ENCODE measurements at places on chromosomes 2 and 18. TPM values are rescaled to one million over a fixed set of nuclear protein-coding genes. Genes with fewer than 3 reads are reported as not detected.

Gene WDR75
- total RNA-seq: 80.1 TPM

Gene SMC6
- total RNA-seq: 24.8 TPM

Gene CCDC178
- total RNA-seq: not detected

Gene HOXD13
- not detected for total RNA-seq

Gene CERKL
- total RNA-seq: not detected

Gene UGT1A6
- not detected for total RNA-seq

Gene GULP1
- not detected for total RNA-seq

- DNase-seq: no peak
These were observed 531.9 kb downstream of the XIRP2 start for GRCh38 chr2:167420211-167420610.

DNA sequence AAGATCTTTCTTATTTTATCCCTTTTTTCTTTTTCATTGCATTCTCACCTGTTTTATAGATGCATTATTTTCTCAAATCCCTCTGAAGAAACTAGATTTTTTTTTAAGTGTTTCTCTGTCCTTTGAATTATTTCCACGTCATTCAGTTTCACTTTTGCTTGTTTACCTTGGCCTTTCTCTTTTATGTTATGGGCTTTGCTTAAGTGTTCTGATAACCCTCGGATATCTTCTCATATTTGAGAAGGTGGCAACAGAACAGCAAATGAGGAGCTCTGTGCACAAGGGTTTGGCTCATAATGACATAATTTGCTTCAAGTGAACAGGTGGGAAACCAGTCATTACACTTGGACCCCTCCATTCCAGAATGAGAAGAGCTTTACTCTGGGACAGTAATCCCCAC, 111.9 kb downstream of the C1D start:
- DNase-seq: no peak

- DNase-seq: no peak
These were observed 38.7 kb downstream of the NYAP2 start for GRCh38 chr2:225438248-225438647.

DNA sequence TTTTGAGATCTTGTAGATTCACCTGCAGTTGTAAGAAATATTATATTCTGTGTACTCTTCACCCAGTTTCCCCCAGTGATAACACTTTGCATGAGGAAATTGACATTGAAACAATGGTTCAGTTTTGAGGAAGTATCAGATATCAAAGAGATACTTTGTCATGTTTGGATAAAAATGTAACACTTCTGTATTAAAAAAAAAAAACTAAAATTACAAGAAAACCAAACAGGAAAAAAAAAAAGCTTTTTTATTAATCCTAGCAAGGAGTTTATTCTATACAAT, 204.0 kb downstream of the ARL4C start:
- DNase-seq: no peak

- DNase-seq: no peak
These were observed 44.0 kb downstream of the HK2 start for GRCh38 chr2:74877781-74878433.

GRCh38 chr2:7665880-7666279, 748.7 kb downstream of the RNF144A start:
- DNase-seq: no peak

- DNase-seq: peak; percentile 5
These were observed 153.4 kb downstream of the GPD2 start for GRCh38 chr2:156589381-156590079.

GRCh38 chr2:190179754-190180312, 117.3 kb upstream of the MSTN start:
- DNase-seq: no peak

DNA sequence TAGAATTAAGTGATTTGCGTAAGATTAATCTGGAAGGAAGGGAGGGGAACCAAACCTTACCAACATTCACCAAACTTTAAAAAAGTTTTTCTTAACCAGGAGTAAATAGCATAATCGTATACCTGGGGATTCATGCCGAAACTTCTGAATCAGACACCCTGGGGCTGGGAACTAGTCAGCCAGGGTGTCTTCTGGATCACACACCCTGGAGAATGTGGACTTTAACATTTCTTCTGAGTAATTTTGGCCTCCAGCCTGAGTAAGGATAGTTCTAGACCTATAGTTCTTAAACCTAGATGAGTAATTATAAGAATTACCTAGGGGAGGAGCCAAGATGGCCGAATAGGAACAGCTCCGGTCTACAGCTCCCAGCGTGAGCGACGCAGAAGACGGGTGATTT, 44.1 kb upstream of the MEIS1 start:
- DNase-seq: no peak

DNA sequence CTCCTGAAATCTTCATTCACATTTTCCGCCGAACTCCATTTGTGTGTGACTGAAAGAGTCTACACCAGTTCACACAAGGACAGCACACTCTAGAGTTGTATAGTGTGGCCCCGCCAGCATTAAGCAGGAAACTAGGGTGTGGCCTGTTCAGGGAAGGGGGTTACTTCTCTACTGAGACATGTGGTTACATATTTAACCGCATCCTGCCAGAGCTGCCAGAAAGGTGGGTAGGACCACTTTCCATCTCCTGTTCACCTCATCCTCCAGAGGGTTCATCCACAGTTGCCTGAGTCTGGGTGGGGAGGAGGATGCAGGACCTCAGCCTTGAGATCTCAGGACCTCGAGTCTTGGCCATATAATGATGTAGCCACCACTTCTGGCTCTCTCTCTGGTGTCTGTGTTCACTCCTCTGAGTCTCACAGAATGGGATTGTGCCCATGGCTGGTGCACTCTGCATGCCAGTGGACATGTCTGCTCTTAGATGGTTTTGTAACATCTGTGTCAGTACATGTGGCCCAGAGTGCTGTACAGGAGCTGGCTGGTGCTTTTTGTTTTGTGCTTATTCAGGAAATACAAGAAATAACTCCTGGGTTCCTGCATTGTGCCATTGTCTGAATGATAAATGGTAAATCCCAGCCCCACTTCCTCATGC, 7.7 kb upstream of the SP140L start:
- peak; percentile 69 for DNase-seq

DNA sequence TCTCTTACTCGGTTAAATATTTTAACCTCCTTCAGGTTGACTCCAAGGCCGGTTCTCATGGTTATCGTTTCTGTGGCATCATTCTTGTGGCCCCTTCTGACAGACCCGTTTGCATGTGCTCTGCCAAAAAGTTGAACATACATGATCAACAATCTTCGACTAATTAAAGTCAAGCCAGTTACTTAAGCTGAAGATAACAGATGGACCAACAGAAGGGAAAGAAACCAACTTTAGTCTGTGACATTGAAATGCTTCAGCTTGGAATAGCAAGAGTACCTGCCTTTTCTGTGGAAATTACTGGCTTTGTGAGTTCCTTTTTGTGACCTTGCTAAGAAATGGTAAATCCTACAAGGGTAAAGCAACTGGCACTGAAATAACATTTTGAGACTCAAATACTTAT, 1429.1 kb downstream of the LRP1B start:
- DNase-seq: no peak

- no peak for DNase-seq
These were observed 20.5 kb upstream of the IL1RL2 start for GRCh38 chr2:102166189-102166845.

DNA sequence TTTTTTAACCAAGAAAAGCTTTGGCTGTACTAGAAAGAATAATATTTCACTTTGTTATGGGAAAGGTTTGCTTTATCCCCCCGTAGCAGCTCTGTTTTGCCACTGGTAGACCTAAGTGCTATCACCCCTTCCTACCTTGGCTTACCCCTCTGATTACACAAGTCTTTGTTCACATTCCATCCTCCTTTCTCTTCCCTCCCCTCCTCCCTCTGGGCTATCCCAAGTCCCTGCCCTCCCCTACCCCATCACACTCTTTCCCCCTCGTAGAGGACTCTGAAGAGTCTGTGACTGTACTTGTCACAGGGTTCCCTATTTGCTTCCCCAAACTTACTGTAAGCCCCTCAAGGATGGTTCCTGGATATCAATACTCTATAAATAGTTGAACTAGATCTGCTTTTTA, 152.9 kb upstream of the NOSTRIN start:
- DNase-seq: no peak

GRCh38 chr2:207727261-207727660, 15.8 kb downstream of the CCNYL1 start:
- no peak for DNase-seq

GRCh38 chr18:41875094-41875780, 79.8 kb upstream of the PIK3C3 start:
- DNase-seq: no peak

DNA sequence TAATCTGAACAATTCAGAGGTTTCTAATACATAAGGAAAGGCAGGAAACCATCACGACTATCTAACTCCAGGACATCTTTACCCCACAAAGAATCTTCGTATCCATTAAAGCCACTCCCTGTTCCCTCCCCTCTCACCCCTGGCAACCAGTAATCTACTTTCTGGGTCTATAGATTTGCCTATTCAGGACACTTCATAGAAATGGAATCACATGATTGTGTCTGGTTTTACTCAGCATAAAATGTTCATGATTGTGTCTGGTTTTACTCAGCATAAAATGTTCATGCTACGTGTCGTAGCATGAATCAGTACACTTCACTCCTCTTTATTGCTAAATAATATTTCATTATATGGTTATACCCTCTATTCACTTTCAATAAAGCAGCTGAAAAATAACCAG, 11.6 kb downstream of the FECH start:
- no peak for DNase-seq

DNA sequence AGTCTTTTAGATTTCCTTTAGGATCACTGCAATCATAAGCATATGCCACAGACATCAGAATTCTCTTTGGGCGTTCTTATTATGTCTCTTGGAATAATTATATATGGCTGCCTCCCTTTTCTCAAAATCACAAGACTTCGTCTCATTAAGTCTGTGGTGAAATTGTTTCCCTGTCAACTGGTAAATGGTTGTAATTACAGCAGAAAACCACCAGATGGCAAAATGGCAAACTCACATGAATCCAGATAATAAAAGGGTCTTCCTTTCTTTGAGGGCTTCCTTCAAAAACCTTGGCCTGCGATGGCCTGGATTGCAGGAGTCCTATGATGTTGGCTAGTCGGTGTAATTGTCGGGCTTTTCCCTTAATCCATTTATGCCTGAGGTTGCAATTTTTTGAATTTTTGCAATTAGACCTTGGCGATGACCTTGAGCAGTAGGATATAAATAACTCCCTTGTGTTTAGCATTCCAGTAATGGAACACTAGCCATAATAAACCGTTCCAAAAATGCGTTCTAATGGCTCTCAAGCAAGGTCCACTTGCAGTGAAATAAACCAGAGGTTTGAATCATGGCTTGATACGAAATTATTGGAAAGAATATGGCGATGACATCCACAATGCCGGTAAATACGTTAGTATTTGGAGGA, 656.4 kb downstream of the MBD2 start:
- DNase-seq: peak; percentile 9

DNA sequence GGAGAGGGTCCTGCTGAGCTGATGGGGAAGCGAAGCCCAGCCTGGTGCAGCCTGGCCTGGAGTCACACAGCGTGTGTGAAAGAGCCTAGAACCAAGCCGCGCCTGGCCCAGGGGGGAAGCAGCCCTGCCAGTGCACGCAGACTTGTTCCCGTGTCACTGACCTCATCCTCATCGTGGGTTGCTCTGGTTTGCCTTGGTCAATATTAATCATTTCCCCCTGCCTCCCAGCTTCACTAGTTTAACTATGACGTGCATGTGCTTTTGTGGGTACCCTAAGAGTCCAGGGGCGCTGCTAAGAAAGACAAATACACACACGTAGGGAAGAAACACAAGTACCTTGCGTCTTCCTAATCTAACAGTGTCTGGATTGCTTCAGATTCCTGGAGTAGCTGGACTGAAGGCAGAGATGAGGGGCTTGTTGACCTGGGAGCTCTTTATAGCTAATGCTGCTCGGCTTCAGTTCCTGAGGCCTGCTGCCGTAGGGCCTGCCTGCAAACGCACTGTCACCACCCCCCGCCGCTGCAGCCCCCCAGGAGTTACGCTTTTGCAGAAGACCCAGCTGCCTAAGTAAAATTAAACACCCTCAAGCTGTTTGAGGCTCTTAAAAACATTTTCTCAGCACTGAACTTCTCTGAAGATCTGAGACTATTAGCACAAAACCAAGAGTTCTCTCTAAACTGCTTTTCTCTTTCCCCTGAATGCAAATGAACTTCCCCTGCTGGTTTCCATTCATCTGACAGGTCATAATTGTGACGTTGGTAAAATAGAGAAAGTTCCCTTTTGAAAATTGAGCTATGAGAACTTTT, 159.2 kb downstream of the FAM210A start:
- no peak for DNase-seq

- DNase-seq: no peak
These were observed 533.8 kb downstream of the FBXO15 start for GRCh38 chr18:73613706-73614340.

DNA sequence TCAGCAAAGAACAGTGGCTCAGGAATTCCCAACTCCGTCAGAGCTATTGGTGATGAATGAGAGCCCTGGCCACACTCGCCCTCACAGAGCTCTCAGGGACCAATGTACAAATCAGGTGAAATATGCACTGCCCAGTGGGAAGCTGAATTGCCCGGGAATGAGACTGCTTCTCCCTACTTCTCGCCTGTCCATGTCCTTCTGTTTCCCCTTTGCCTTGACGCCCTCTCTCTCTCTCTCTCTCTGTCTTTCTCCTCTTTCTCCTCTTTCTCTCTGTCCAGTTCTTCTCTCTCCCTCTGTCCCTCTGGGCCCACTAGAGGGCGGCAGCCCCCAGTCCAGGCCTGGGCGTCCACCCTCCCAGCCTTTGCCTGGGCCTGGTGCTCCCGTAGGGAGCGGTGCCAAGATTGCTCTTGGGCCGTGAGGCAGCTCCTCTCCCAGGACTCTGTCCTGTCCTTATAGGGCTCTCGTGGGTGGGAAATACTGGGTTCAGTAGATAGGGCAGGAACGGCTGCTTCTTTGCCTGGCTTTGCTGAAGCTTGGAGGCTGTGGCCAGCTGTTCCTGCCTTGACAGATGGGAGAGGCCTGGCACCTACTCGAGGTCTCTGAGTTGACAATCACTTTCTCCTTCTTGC, 28.4 kb upstream of the PUM2 start:
- DNase-seq: no peak

- peak; percentile 30 for DNase-seq
These were observed 2.3 kb downstream of the SFXN5 start for GRCh38 chr2:73069041-73069854.

DNA sequence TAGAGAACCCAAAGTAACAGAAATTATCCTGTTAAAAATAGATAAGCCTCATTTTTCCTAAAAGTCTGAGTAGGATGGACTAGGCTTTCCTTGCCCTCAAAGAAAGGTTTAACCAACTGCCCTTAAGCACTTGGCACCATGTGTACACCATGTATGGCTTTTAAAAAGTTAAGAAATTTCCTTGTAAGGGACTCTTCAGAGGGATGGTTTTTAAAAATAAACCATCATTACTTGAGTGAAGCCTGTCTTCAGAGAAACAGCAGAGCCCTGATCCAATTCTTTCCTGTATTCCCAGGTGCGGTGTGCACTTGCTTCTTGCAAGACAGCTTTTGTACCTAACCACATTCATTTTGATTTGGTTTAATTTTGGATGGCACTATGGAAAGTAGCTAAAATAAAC, 1.1 kb upstream of the NEMP2 start:
- DNase-seq: no peak

DNA sequence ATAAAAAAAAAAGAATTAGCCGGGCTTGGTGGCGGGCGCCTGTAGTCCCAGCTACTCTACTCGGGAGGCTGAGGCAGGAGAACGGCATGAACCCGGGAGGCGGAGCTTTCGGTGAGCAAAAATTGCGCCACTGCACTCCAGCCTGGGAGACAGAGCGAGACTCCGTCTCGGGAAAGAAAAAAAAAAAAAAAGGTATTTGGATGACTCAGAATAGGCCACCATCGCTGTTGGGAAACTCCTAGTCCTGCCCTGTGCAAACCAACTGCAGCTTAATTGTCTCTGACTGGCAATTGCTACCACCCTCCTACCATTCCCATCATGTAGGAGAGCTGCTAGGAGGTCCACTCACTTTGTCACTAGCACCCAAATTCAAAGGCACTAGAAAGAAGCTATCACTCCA, 43.5 kb downstream of the ATP8B1 start:
- DNase-seq: no peak

All from activated naive CD4-positive, alpha-beta T cell treated with anti-CD3 and anti-CD28 coated beads, Interleukin-2, amount 50 U/mL, for 72 hours (primary cell).